ENCODE measurements at places on chromosomes 2 and 18.
A peak's percentile ranks its signal among the peaks of the same experiment; 100 is the strongest.

- DNase-seq, result no peak
Observed at GRCh38 chr2:120251078-120251477, 1.6 kb upstream of the RALB start.

GRCh38 chr2:210568108-210568507 is 11.7 kb downstream of the CPS1 start:
- DNase-seq, result no peak

DNA sequence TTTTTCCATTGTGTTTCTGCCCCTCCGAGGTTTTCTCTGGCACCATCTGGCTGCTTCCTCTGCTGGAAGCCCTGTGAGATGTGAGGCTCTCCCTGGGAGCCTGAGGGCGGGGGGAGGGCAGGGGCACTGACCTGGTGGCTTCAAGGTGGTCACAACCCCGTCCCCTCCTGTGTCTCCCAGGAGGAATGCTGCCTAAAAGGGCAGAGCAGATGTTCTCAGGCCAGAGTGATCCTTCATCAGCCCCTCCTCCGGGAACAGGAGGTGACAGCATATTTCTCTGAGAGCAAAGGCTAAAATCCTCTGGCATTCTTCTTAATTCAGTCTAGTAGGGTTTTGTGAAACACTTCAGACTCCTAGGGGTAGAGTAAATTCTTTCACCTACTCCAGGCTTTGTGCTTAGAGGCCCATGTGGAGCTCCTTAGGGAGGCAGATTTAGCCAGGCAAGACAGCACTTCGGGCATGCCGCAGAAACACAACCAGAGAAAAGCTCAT is 18.3 kb upstream of the GREB1 start:
- no peak for DNase-seq

DNA sequence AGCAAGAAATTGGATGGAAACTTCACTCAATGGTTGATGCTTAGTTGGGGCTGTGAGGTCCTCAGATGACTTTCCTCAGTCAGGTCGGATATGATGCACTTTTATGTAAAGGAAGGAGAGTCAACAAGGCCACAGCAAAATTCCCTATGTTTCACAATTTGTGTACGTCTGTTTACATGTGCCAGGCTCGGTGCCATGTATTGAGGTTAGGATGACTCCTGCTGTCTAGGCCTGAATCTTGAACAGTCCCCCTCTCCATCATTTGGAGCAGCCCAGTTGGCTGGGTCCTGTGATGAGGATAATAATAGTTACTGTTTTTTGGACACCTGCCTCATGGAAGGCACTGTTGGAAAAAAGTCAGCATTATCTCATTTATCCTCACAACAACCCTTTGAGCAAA is 43.1 kb downstream of the VSNL1 start:
- DNase-seq, result no peak

DNA sequence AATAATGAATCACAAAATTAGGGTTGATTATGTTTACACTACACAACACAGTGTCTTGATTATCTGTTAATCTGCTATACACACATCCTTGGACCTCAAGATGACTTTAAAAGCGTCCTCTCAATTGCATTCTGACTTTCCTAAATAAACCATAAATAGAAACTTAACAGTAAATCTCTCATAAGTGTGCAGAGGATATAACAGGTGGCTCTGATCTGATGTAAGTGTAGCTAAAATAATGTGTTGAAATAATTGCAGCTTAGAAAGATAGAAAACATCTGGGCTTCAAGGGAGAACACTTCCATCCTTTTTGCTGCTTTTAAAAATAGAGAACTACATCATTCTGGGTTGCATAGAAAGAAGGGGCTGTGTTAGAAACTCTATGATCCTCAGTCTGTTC is 78.4 kb upstream of the EFEMP1 start:
- no peak for DNase-seq

GRCh38 chr2:120715941-120716340 is 19.7 kb upstream of the GLI2 start:
- no peak for DNase-seq

- DNase-seq, result no peak
Observed at GRCh38 chr2:187581125-187581896, 27.1 kb upstream of the TFPI start.

GRCh38 chr2:100676346-100676745 is 113.6 kb downstream of the PDCL3 start:
- DNase-seq, result no peak

- no peak for DNase-seq
Observed at GRCh38 chr2:174117951-174118930, 130.1 kb downstream of the OLA1 start.

DNA sequence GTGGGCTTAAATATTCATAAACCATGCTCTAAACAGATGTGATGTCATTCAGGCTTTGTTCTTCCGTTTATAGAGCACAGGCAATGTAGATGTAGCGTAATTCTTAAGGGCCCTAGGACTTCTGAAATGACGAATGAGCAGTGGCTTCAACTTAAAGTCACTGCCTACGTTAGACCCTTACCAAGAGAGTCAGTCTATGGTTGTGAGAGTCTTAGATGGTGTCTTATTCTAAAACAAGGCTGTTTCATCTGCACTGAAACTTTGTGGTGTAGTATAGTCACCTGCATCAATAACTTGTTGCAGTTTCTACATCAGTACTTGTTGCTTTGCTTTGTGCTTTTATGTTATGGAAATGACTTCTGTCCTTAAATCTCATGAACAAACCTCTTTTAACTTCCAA is 56.0 kb downstream of the PIK3C3 start:
- DNase-seq, result no peak

- DNase-seq, result no peak
Observed at GRCh38 chr2:72146347-72147302, 1.0 kb downstream of the CYP26B1 start.

- DNase-seq, result no peak
Observed at GRCh38 chr2:219783359-219783975, 156.0 kb downstream of the SLC4A3 start.

- no peak for DNase-seq
Observed at GRCh38 chr2:76928026-76928425, 594.1 kb downstream of the LRRTM4 start.

- DNase-seq, result no peak
Observed at GRCh38 chr2:3806168-3806567, 102.8 kb downstream of the DCDC2C start.

- no peak for DNase-seq
Observed at GRCh38 chr2:172582656-172583055, 26.8 kb downstream of the PDK1 start.

GRCh38 chr2:230685178-230685577 is 27.5 kb upstream of the CAB39 start:
- DNase-seq, result no peak

- no peak for DNase-seq
Observed at GRCh38 chr2:234476766-234477165, 20.1 kb downstream of the ARL4C start.

DNA sequence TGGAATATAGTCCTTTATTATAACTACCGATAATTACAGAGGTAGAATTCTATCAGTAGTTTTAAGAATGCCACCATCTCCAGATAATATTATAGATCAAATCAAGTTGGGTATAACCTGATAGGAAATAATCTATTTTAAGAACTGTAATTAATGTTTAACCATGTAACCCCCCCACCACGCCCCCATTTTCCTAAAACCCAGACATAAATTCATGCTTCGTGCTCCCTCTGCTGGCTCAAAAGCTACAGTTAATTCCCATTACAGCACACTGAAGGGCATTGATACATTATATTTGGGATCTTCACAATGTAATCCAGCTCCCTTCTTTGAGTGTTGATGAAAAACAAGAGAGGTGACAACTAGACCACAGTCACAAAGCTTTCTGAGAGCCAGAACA is 228.0 kb upstream of the SMAD7 start:
- no peak for DNase-seq

GRCh38 chr2:202237787-202238233 is 587 bp downstream of the SUMO1 start:
- DNase-seq, result no peak

GRCh38 chr2:228688007-228688645 is 506.6 kb upstream of the SPHKAP start:
- no peak for DNase-seq

GRCh38 chr2:64012115-64012514 is 7.1 kb downstream of the VPS54 start:
- DNase-seq, result no peak

GRCh38 chr2:110891626-110892025 is 159.3 kb downstream of the ACOXL start:
- no peak for DNase-seq

- no peak for DNase-seq
Observed at GRCh38 chr2:41500895-41501294, 546.9 kb upstream of the PKDCC start.

DNA sequence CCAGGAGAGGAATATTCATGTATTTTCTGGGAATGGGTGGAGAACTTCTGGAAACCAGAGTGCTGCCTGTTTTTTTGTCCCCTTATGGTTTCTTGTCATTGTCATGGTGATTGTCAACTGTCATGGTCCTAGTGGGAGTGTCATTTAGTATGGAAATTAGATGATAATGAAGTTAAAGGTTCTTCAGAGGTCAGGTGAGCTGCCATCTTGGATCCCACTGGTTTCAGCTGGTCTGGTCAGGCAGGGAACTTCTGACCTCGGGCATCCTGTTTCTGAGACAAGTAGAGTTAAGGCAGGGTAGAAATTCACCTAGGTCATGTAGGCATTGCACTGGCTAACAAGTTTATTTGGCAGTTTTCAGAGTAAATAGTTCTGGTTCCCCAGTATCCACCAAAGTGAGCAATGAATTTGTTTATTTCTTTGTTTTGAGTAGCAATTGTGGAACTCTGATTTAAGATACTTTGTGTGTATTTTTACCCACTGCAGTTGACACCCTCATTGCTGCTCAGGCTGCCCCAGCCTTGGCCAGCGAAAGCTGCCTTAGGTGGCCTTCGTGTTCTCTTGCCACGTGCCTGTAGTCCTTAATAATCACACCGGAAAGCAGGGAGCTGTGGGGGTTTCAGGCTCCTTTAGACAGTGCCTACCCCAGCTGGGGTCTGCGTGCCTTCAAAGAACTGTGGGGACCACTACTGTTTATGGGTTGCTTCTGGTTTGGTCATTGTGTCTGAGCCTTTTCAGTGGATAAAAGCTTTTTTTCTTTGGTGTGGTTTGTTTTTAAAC is 48.7 kb downstream of the NCK2 start:
- no peak for DNase-seq

GRCh38 chr2:169294001-169294675 is 68.2 kb downstream of the LRP2 start:
- DNase-seq, result no peak

DNA sequence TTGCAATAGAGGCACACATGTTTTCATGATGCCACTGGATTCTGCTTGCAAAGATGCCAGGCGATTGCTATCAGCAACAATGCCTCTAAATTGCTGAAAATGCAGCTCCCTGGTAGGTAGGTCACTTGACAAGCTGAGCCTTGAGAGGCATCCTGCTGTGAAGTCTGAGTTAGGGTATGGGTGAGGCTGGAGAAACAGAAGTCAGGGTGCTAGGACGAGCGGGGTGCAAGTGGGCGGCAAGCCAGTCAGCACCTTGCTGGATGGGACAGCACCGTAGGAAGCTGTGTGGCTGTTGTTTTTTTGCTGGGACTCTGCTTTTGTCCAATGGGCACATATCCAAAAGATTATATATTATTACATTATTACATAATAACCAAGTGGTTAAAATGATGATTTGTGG is 10.5 kb upstream of the CLIP4 start:
- DNase-seq, result no peak

- DNase-seq, result no peak
Observed at GRCh38 chr18:61379827-61380226, 46.6 kb downstream of the CDH20 start.

GRCh38 chr2:231687133-231687852 is 21.0 kb upstream of the PTMA start:
- DNase-seq, result peak; percentile 76

- DNase-seq, result no peak
Observed at GRCh38 chr18:55694291-55694690, 106.3 kb upstream of the TCF4 start.

- peak; percentile 56 for DNase-seq
Observed at GRCh38 chr2:206274434-206275311, at the start of gene ZDBF2. ZDBF2 (plus strand) TSS chr2:206274663; CDS start chr2:206281850, 7,187 bp downstream.

DNA sequence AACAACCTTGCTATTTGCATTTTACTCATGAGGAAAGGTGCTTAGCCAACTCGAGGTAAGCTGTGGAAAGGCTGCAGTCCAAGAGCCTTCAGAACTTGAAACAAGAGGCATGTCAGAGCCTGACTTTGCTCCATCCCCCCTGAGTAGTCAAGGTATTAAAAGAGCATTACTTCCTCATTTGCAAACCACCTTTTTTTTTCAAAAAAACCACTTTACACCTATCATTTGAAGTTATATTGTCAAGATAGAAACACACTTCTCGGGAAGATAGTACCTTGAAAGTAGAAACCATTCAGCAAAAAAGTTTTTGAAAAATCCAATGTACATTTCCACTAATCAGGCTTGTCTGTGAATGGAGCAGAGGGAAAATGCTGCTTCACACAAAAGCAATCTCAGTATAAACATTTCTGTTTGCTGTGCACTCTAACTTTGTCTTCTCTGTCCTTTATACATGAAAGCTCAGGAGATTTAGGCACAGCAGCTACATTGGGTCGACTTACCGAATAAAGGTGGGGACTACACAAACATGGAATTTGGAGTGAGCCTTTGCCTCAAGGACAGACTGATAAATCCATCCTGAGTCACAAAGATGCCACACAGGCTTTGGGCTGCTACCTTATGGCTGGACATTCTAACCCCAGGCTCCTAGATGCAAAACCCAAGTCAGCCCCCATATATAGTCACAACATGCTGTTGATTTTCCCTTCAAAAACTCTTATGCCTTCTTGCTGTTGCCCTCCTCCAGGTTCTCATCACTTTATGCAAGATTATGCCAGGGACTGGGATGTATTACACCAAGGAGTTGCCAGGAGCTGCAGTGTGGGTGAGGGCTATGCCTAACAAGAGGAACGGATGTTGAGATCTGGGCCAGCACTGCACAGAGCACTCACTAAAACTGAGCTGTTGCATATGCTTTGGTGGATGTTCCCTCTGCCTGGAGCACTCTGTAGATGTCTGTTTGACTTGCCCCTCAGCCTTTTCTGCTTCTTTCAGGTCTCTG is 41.4 kb upstream of the EML4 start:
- peak; percentile 31 for DNase-seq

GRCh38 chr2:146874260-146874658 is 970.6 kb upstream of the ACVR2A start:
- no peak for DNase-seq

- DNase-seq, result no peak
Observed at GRCh38 chr2:203690117-203690431, 16.4 kb upstream of the CD28 start.

Measured in CD4-positive, alpha-beta T cell treated with Interferon gamma for 1 hour (primary cell).